ENCODE measurements at places on chromosomes 11 and 22. TPM values are rescaled to one million over a fixed set of nuclear protein-coding genes. Genes with fewer than 3 reads are reported as not detected.
A peak's percentile ranks its signal among the peaks of the same experiment; 100 is the strongest.

TSPAN18 gene
- total RNA-seq, result 1.1 TPM

DNA sequence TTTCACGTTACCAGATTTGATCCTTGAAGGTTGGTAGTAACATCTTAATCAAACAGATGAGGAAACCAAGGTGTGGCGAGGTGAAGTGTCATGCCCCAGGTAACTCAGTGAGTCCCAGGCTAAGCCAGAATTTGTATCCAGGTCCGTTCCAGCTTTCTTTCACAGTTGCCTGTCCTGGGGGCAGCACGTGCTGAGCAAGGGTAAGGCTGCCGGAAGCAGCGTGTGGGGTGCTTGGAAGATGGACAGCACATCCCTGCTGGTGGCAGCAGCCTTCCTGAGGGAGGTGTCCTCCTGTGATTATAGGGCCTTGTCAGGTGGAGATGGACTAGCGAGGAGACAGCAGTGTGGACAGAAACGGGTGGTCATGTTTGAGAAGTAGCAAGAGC lies 50.9 kb downstream of the TRIOBP start:
- peak overlapping the region; percentile 89 for H3K4me3 ChIP-seq
- H3K36me3 ChIP-seq, result peaks cover under 1% of the 10 kb centered on the region
- H3K4me1 ChIP-seq, result peaks cover 22% of the 10 kb centered on the region
- DNase-seq, result no peak
- no peaks in the 10 kb centered on the region for H3K27me3 ChIP-seq

DNA sequence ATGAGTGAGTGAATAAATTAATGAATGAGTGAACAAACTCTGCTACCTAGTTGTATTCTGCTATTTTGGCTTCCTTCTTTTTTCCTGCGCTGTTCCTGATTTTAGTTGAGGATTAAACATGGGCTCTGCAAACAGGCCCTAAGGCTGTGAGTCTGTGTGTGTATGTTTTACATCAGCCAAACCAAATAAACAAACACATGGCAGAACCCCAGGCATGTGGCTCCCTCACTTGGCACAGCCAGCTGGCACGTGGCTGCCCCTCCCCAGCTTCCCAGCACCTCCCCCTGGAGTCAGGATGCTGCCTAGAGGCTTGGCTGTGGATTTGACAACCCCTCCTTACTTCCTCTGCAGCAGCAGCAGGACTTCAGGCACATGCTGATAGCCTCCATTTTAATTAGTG lies 593.2 kb downstream of the INSC start:
- no peak overlapping the region for H3K27ac ChIP-seq
- DNase-seq, result no peak
- H3K27me3 ChIP-seq, result no peaks in the 10 kb centered on the region
- H3K4me1 ChIP-seq, result no peaks in the 10 kb centered on the region

MCAT gene
- total RNA-seq, result 17.3 TPM

ARHGEF17 gene
- total RNA-seq, result 0.09 TPM

Data from activated T-helper 2 cell treated with anti-CD3 and anti-CD28 coated beads, Interferon-gamma antibody, Interleukin-2, Interleukin-4, amounts not matched to agents 10 μg/mL and 5 μg/mL and 100 μg/mL, durations not matched to agents 14 hours and 24 hours and 36 hours (primary cell).